ENCODE measurements at places on chromosomes 3 and 15.
A peak's percentile ranks its signal among the peaks of the same experiment; 100 is the strongest.

DNA sequence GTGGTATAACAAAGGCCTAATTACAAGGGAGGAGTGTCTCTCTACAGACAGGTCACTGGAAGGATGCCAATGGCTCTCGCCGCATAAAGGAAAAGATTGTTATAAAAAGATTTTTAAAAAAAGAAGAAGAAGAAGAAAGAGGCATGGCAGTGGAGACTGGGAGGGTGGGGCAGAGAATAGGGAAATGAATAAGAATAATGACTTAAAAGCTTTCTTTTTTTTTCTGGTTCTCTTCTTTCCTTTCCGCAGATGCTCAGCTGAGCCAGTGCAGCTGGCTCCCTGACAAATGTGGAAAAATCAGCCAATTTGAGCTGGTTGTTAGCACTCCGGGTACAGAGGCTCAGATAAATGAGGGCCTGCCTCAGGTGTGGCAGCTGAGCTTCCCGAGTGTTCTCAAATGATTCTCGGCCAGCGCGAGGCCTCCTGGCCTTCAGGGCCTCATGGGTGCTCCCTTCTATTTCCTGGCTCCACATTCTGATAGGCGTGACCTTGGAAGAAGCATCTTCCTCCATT is 234.1 kb downstream of the RORA start:
- DNase-seq: no peak

DNA sequence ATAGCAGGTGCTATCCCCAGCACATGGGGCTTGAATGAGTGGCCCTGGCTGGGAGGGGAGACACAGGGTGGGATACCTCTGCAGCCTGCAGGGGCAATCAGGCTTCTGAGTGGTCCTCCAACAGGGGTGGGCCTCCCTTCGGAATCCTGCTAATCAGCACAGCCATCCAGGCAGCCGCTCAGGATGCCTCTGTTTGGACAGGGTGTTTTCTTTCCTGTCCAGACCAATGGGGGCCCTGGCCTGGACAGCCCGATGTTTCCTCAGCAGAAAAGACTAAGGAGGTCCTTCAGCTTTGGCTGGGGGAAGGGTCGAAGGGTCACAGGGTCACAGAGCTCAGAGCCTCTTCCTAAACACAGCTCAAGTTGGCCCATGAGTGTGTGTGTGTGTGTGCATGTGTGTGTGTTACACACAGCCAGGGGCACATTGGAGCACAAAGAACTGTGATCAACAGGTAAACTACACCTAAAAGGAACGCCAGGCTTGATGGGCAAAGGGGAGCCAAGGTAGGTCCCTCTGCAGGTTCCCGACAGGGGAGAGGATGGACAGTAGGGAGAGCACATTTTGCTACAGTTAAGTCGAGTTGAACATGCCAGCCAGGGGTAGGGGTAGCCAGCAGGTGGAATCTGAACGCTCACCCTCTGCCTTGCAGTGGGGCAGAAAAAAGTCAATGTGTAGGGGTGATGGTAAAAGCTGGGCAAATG is 1.1 kb upstream of the HAPLN3 start:
- no peak for DNase-seq

- DNase-seq: no peak
Measured at GRCh38 chr3:133153382-133153781, 115.2 kb downstream of the TMEM108 start.

- no peak for DNase-seq
Measured at GRCh38 chr3:49217688-49218470, 46.5 kb downstream of the KLHDC8B start.

- DNase-seq: peak; percentile 64
Measured at GRCh38 chr3:100634493-100635272, 25.3 kb downstream of the ADGRG7 start.

- no peak for DNase-seq
Measured at GRCh38 chr3:47496892-47497291, 16.6 kb downstream of the ELP6 start.

DNA sequence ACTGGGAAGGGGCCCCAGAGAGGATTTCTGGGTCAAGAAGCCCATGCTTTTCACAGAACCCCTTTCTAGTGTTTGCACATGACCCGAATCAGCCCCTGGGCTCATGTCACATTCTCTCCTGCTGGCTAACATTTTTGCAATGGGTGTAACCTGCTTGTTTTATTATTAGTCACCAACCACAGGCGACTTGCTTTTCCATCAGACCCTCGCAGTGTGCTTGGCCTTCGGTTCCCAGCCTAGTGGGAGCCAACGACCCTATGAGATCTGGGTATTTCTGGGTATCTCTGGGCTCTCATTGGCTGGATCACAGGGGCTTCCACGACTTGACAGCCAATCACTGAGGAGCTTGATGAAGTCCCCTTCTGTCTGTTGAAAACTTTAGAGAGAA is 11.0 kb upstream of the FBLN2 start:
- no peak for DNase-seq

DNA sequence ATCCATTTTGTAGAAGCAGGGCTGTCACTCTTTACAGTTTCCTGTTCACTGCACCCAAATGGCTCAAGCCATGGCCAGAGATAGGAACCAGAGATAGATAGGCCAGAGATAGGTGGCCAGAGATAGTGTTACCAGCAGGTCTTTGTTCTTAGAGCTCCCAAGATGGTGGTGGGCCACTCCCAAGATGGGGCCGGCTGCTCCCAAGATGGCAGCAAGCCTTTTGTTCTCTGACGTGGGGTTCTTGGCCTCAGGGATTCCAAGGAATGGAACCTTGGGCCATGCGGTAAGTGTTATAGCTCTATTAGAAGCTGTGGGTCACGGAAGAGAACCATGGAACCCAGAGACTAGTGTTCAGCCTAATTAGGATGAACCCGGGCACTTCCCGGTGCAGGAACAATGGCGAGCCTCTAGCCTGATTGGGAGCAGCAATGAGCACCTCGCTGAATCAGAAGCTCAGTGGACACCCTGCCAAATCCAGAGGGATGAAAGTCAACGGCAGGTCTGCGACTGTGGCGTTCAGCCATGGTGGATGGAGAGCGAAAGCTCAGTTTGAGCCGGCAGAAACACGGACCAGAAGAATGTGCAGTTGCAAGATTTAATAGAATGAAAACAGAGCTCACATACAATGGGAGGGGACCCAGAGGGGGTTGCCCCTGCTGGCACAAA is 45.0 kb upstream of the CD96 start:
- no peak for DNase-seq

DNA sequence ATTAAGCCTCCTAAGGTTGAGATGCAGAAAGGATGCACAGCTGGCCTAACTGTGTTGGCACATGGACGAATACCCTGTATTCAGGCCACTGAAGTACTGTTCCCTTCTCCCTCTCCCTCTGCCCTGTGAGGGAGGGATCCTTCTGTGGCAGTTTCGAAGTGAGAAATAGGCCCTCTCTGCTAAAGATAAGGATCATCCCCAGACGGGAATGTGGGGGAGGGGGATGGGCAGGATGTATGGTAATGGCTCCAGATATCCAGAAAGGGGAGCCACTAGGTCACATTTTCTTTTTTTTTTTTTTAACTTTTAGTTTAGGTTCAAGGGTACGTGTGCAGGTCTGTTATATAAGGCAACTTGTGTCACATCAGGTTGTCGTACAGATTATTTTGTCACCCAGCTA is 463.1 kb downstream of the TBL1XR1 start:
- DNase-seq: no peak

DNA sequence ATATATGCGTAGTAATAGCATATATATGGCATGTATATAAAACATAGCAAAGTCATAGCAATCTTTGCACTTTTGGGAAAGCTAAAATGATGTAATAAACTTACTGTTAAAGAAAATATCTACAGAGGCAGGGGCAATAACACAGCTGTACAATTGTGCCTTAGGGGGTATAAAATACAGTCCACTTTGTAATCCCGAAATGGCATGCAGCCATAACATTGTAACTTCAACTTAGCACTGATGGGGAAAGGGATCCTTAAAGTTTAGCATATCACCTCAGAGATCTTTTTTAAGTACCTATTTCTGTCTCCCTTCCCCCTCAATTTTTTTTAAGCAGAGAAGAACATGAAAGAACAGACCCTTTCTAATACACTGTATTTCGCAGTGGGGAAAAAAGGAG is 40.8 kb downstream of the PLD1 start:
- DNase-seq: no peak

DNA sequence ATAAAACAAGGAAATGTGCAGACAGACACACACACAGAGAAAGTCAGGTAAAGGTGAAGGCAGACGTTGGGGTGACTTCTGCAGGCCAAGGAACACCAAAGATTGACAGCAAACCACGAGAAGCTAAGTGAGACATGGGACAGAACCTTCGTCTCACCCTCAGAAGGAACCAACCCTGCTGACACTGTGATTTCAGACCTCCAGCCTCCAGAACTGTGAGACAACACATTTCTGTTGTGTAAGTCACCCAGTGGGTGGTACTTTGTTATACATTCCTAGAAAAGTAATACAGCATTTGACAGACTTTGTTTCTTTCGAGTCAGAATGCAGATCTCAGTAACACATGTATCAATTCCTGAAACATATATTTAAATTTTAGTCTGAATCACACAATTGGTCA is 7.1 kb downstream of the WDR72 start:
- DNase-seq: no peak

DNA sequence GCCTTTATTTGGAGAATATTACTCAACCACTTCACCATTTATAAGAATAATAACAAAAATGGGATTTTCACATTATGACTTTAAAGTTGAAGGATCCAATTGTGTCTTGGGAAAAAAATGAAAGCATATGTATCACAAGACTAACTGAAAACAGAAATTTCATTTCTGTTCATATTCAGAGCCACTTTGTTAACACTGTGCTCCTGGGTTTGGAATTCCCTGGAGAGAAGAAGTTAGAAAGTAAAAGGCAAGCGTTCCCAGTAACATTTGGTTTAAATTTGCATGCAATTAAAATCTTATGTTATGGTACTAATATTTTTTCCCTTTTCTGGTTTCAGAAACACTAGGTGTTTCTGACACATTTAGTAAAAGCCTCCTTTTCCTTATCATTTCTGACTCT is 230.8 kb downstream of the RBMS3 start:
- DNase-seq: no peak

- DNase-seq: no peak
Measured at GRCh38 chr15:97991972-97992541, 31.6 kb downstream of the ARRDC4 start.

GRCh38 chr3:25455441-25456132 is 27.5 kb downstream of the RARB start:
- no peak for DNase-seq

GRCh38 chr3:65877160-65877559 is 161.6 kb downstream of the MAGI1 start:
- no peak for DNase-seq

GRCh38 chr15:98035134-98035533 is 74.6 kb downstream of the ARRDC4 start:
- DNase-seq: no peak

- DNase-seq: no peak
Measured at GRCh38 chr3:44870375-44871061, 3.9 kb upstream of the TGM4 start.

DNA sequence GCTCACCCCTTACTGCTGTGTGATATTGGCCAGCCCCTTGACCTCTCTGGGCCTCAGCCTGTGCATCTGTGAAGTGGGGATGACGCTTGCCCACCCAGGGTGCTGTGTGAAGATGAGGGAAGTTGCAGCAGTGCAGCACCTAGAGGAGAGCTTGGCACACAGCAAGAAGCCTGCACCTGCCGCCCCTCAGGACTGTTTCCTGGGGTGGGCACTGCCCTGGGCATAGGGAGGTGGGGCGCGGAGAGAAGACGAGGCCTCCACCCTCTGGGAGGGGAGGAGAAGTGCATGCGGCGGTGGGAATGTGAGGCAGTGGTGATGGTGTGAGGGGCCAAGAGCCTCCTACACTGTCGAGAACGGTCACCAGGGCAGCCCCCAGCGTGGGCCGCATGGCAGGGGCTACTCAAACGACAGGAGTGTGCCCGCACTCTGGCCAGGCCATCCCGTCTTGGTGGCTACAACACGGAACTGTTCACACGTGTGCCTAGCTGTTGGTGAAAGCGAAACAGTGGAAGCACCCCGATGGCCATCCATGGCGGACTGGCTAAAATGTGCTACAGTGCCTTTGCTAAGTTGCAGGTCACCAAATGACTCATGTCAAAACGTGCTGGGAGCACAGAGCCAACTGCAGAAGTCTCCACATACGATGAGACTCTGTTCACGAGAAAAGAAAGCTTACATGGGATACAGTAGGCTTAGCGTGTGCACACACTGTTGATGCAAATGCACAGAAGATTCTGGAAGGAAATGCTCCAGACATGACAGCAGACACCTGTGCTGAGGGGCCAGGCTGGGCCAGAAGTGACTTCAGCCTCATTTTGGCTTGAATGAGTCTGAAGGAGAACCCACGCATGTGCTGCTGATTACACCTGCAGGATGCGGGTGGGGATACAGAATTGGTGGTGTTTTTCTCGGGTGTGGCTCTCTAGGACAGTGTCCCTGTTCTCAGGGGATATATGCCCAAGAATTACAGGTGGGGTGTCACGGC is 40.4 kb upstream of the IQSEC1 start:
- no peak for DNase-seq

DNA sequence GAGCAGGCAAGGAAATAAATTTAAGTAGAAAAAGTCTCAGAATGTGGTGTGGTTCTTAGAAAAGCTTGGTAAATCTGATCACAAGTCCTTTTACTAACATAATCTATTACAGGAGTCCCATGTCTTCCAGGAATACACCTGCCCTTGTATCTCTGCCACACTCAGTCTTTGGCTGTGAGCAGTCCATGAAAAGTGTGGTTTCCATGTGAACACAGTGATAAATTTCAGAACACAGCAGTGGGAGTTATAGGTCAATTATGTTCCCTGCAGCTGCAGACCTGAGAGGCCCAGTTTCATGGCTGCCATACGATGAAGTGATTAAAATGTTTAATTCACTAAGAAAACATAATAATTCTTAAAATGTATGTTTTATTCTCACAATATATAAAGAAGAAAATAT is 366.9 kb upstream of the STAC start:
- no peak for DNase-seq

DNA sequence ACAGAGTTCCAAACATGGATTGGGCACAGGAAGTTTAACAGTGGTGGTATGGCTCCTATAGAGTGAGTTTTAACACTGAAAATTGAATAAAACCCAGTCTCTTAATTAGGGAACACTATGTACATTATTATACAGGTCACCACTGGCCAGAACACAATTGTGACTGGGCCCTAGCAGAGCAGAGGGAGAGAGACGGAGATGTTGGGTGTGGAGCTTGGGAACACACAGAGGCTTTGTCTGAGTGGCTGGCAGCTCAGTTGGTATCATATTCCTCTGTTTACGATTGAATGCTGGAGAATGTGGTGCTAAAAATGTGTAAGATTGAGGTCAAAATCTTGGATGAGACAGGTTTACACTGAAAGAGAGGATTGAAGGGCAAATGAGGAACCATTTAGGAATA is 6.8 kb upstream of the MOBP start:
- no peak for DNase-seq

GRCh38 chr3:84987706-84988504 is 29.1 kb downstream of the CADM2 start:
- no peak for DNase-seq

GRCh38 chr3:38108649-38109579 is 28.0 kb downstream of the ACAA1 start:
- DNase-seq: no peak

- DNase-seq: no peak
Measured at GRCh38 chr3:50323614-50324199, 1.2 kb upstream of the HYAL2 start.
